H9 (cell line): ENCODE measurements at places on chromosomes 4 and X. TPM values are rescaled to one million over a fixed set of nuclear protein-coding genes. Genes with fewer than 3 reads are reported as not detected.
A peak's percentile ranks its signal among the peaks of the same experiment; 100 is the strongest.

The RRAGB gene
- total RNA-seq, result 8.2 and 10.3 TPM in 2 replicates

The MAGEA3 gene
- not detected in 2 replicates for total RNA-seq

The NLGN4X gene
- total RNA-seq, result 106 and 111 TPM in 2 replicates

The SPARCL1 gene
- 0.17 and 0.68 TPM in 2 replicates for total RNA-seq

The FAAH2 gene
- total RNA-seq, result 6.4 and 6.9 TPM in 2 replicates

The PDZD4 gene
- total RNA-seq, result 110 and 118 TPM in 2 replicates

The GPAT3 gene
- 0.42 and 1.8 TPM in 2 replicates for total RNA-seq

The GPRASP1 gene
- total RNA-seq, result 2.4 and 3.2 TPM in 2 replicates

The HMGN5 gene
- 11.4 and 13.0 TPM in 2 replicates for total RNA-seq

The TEX13B gene
- total RNA-seq, result 0.18 and 0.42 TPM in 2 replicates

GRCh38 chr4:151548708-151549107, 139.7 kb downstream of the FHIP1A start:
- no peaks in the 10 kb centered on the region for H3K27me3 ChIP-seq
- no peak overlapping the region for H3K4me3 ChIP-seq
- H3K4me1 ChIP-seq, result no peaks in the 10 kb centered on the region; the same call in 1 of the 2 replicates
- peaks cover 47% of the 10 kb centered on the region for H3K36me3 ChIP-seq
- DNase-seq, result no peak

GRCh38 chr4:41257257-41257901, 651 bp downstream of the UCHL1 start:
- no peaks in the 10 kb centered on the region; the same call in 1 of the 2 replicates for H3K4me1 ChIP-seq
- H3K27me3 ChIP-seq, result no peaks in the 10 kb centered on the region
- H3K36me3 ChIP-seq, result peaks cover 46% of the 10 kb centered on the region

DNA sequence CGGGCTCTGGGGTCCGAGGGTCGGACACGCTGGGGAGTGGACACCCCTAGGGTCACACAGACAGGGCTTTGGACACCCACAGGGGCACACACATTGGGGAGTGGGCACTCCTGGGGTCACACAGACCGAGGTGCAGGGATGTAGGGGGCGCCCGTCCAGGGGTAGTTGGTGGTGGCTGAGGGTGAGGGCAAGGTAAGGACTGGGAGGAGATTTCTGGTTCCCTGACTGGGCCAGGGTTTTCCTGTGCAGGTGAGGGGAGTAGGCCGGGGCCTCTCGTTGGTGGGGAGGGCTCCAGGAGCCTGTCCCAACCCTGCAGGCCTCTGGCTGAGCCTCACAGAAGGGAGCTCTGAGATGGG, 21.9 kb upstream of the WDR45 start:
- peak overlapping the region; percentile 89 for H3K4me3 ChIP-seq
- H3K36me3 ChIP-seq, result 0 out of 2 replicates have a peak, but pooled peaks cover 2% of the 10 kb centered on the region

- no peak overlapping the region for H3K4me3 ChIP-seq
- H3K4me1 ChIP-seq, result no peaks in the 10 kb centered on the region
- H3K27ac ChIP-seq, result no peak overlapping the region
- DNase-seq, result no peak
These were observed 8.9 kb downstream of the MTHFD2L start for GRCh38 chr4:74166818-74167217.

- no peaks in the 10 kb centered on the region for H3K36me3 ChIP-seq
- no peak for DNase-seq
- H3K4me1 ChIP-seq, result no peaks in the 10 kb centered on the region
- H3K27me3 ChIP-seq, result no peaks in the 10 kb centered on the region
These were observed 922.1 kb upstream of the SLIT2 start for GRCh38 chr4:19329631-19330030.

- no peaks in the 10 kb centered on the region for H3K4me1 ChIP-seq
- no peak overlapping the region for H3K4me3 ChIP-seq
- no peaks in the 10 kb centered on the region for H3K27me3 ChIP-seq
- H3K27ac ChIP-seq, result no peak overlapping the region
- no peaks in the 10 kb centered on the region for H3K36me3 ChIP-seq
These were observed 251.4 kb downstream of the COL25A1 start for GRCh38 chr4:109051054-109051453.

- H3K36me3 ChIP-seq, result no peaks in the 10 kb centered on the region; the same call in 2 of the 3 replicates
- no peaks in the 10 kb centered on the region for H3K4me1 ChIP-seq
- H3K27me3 ChIP-seq, result no peaks in the 10 kb centered on the region
- no peak for DNase-seq
- H3K27ac ChIP-seq, result no peak overlapping the region
These were observed 270.2 kb downstream of the PAPSS1 start for GRCh38 chr4:107449611-107450369.

DNA sequence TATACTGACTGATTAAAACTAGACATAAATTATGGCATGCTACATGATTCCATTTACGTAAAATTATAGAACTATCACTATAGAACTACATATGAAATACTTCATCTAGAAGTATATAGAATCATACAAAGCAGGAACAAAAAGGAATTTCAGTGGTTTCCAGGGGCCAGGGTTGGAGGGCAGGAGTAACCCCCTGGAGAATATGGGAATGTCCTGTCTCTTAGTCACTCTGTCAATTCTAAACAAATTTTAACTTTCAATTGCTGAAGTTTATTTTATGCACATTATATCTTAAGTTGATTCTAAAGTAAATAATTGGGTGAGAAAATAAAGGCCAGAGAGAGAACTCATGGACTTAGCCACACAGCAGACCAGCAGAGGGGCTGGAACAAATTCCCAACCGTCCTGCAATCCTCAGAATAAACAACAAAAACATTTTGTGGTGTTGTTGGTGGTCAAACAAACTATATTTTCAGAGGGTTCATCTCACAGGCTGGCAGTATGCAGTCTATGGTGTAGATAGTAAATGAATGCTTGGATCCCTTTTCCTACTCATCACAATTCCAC, 476.9 kb upstream of the SLIT2 start:
- H3K4me3 ChIP-seq, result no peak overlapping the region
- no peaks in the 10 kb centered on the region for H3K4me1 ChIP-seq
- H3K36me3 ChIP-seq, result peaks cover 2% of the 10 kb centered on the region; the same call in 2 of the 3 replicates
- DNase-seq, result no peak

DNA sequence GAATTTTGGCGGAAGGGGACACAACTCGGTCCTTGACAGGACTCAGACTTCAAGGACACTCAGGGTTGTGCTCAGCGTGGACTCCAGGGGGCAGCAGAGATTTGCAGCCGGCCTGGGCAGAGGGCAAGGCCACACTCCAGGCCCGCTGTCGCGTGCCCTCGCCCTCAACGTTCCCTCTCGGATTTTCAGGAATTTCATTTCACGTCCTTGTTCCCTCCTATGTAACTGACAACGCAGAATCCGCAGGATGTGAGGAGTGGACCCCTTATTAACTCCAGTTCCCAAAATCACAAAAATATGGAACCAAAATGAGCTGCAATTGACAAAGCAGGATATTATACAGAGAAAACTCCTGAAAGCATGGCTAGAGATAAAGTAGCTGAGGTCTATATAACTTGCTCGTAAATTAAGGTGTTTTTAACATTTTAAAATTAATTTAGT, 21.0 kb upstream of the DCTD start:
- H3K4me3 ChIP-seq, result no peak overlapping the region
- H3K36me3 ChIP-seq, result no peaks in the 10 kb centered on the region
- no peaks in the 10 kb centered on the region for H3K27me3 ChIP-seq
- no peaks in the 10 kb centered on the region for H3K4me1 ChIP-seq
- peak; percentile 85 for DNase-seq
- H3K27ac ChIP-seq, result no peak overlapping the region

GRCh38 chr4:71604785-71605184, 179.1 kb downstream of the GC start:
- H3K4me3 ChIP-seq, result no peak overlapping the region
- peaks cover 6% of the 10 kb centered on the region for H3K36me3 ChIP-seq
- H3K4me1 ChIP-seq, result no peaks in the 10 kb centered on the region; the same call in 1 of the 2 replicates
- H3K27ac ChIP-seq, result no peak overlapping the region
- DNase-seq, result no peak
- H3K27me3 ChIP-seq, result no peaks in the 10 kb centered on the region

DNA sequence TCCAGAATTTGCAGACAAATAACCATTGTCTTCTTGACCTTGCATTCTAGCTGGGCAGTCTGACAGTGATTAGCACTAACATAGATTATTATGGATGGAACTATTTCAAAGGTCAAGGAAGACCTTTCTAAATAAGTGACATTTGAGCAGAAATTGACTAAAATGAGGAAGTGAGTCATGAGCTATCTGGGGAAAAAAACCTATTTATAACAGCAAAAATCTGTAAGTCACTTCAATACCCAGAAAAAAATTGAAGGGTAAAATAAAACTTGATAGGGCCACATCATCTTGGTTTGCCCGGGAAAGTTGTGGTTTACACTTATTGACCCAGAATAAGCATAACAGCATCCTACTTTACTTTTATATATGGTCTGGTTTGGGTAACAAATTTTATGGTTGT, 414.6 kb upstream of the HS3ST1 start:
- H3K4me3 ChIP-seq, result no peak overlapping the region
- H3K36me3 ChIP-seq, result no peaks in the 10 kb centered on the region
- no peaks in the 10 kb centered on the region for H3K27me3 ChIP-seq

GRCh38 chrX:53237056-53237455, 12.0 kb upstream of the KDM5C start:
- no peak overlapping the region for H3K27ac ChIP-seq
- no peak overlapping the region for H3K4me3 ChIP-seq
- DNase-seq, result no peak
- no peaks in the 10 kb centered on the region for H3K27me3 ChIP-seq

GRCh38 chr4:7189475-7190277, 2.7 kb upstream of the SORCS2 start:
- H3K4me3 ChIP-seq, result no peak overlapping the region
- no peak overlapping the region for H3K27ac ChIP-seq
- peak; percentile 35 for DNase-seq
- H3K36me3 ChIP-seq, result no peaks in the 10 kb centered on the region; the same call in 2 of the 3 replicates

- no peak within 1 kb of the TSS for H3K27ac ChIP-seq
- peaks cover 36% of the 10 kb centered on the region; the same call in 1 of the 2 replicates for H3K27me3 ChIP-seq
- H3K4me3 ChIP-seq, result peak within 1 kb of the TSS; percentile 80
These were observed at the start of gene BCOR for GRCh38 chrX:40097504-40098263. Gene BCOR (minus strand): TSS chrX:40097958. CDS start chrX:40077929, 20,029 bp downstream.

DNA sequence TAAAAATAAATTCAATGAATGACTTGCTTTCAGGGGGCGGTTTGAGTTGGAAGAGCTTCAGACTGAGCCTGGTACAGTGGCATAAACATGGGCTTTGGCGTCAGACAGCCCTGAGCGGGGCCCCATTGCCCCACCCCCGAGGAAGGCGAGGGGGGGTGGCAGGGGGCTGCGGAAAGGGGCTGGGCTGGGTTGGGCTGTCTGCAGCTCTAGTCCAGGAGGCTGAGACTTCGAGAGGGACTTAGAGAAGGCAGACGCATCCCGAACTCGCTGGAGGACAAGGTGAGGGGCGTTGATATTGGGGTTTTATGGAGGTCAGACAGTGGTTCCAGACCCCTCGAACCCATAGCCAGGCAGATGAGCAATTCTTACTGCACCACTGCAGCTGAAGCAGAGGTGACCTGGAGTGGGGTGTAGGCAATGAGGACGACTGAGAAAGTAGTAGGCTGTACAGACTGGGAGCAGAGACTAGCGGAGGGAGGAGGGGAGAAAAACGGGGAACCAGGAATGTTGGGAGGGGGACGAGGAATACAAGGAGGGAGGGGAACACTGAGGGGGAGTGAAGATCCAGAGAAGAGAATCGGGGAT, at the start of gene MAGED2:
Gene MAGED2 (plus strand): TSS at position 222 of the 585 bp plus-strand sequence. CDS start 1,587 bp downstream, outside the sequence.
- peaks cover 37% of the 10 kb centered on the region for H3K36me3 ChIP-seq
- peaks cover 5% of the 10 kb centered on the region; the same call in 1 of the 2 replicates for H3K4me1 ChIP-seq
- DNase-seq, result peak; percentile 42
- peak within 1 kb of the TSS; percentile 87 for H3K4me3 ChIP-seq

GRCh38 chr4:65983061-65983460, 312.8 kb upstream of the EPHA5 start:
- H3K27me3 ChIP-seq, result no peaks in the 10 kb centered on the region
- H3K27ac ChIP-seq, result no peak overlapping the region
- no peaks in the 10 kb centered on the region for H3K36me3 ChIP-seq
- H3K4me1 ChIP-seq, result no peaks in the 10 kb centered on the region
- DNase-seq, result no peak

- DNase-seq, result no peak
- H3K27me3 ChIP-seq, result no peaks in the 10 kb centered on the region
- no peak overlapping the region for H3K4me3 ChIP-seq
- H3K4me1 ChIP-seq, result no peaks in the 10 kb centered on the region
These were observed 232.9 kb upstream of the GIMD1 start for GRCh38 chr4:106601519-106601918.

DNA sequence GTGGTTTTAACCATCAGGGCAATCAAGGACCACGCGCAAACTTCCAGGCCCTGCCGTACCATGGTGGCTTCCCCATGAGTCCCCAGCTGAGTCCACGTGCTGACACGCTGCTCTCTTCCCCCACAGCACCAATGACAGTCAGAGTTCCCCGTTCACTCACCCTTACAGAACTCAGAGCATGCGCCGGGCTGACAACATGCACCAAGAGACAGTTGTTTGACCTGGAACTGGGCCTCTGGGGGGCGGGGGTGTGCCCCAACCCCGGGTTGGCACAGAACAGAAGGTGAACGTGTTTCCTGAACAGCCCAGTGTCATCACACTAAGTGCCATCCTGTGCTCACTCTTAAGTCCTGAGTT, 29.4 kb downstream of the IRF2 start:
- H3K27me3 ChIP-seq, result no peaks in the 10 kb centered on the region
- H3K36me3 ChIP-seq, result peaks cover 2% of the 10 kb centered on the region; the same call in 2 of the 3 replicates
- H3K4me3 ChIP-seq, result no peak overlapping the region
- no peak for DNase-seq
- no peak overlapping the region for H3K27ac ChIP-seq

DNA sequence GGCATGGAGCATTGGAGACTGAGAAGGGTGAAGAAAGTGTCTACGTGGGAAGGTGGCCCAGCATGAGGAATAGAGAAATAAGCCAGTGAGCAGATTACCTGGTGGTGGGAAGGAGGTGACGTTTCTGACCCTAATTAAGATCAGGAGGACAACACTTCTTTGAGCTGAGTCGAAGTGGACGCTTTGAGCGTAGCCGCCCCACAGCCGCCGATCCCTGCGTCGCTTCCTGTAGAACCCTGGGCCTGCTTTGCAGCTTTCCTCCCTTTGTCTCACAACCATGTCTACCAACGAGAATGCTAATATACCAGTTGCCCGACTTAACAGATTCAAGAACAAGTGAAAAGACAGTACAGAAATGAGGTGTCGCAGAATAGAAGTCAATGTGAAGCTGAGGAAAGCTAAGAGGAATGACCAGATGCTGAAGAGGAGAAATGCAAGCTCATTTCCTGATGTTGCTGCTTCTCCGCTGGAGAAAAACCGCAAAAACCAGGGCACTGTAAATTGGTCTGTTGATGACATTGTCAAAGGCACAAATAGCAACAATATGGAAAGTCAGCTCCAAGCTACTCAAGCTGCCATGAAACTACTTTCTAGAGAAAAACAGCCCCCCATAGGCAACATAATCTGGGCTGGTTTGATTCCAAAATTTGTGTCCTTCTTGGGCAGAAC, 6.4 kb upstream of the ANTXR2 start:
- H3K4me1 ChIP-seq, result no peaks in the 10 kb centered on the region
- no peaks in the 10 kb centered on the region for H3K36me3 ChIP-seq
- H3K4me3 ChIP-seq, result no peak overlapping the region
- no peak overlapping the region for H3K27ac ChIP-seq
- no peaks in the 10 kb centered on the region for H3K27me3 ChIP-seq
- no peak for DNase-seq

- no peaks in the 10 kb centered on the region for H3K36me3 ChIP-seq
- no peaks in the 10 kb centered on the region for H3K27me3 ChIP-seq
- peak overlapping the region; percentile 61; the same call in 2 of the 3 replicates for H3K4me3 ChIP-seq
- peak overlapping the region; percentile 62 for H3K27ac ChIP-seq
- peaks cover 47% of the 10 kb centered on the region; the same call in 1 of the 2 replicates for H3K4me1 ChIP-seq
- peak; percentile 61 for DNase-seq
These were observed 24.9 kb upstream of the GPC4 start for GRCh38 chrX:133440081-133440796.

GRCh38 chrX:135109554-135109953, 10.8 kb downstream of the ETDB start:
- no peak overlapping the region for H3K27ac ChIP-seq
- H3K27me3 ChIP-seq, result no peaks in the 10 kb centered on the region
- no peak overlapping the region for H3K4me3 ChIP-seq
- H3K36me3 ChIP-seq, result no peaks in the 10 kb centered on the region
- DNase-seq, result no peak
